ENCODE measurements at places on chromosomes 3 and 15.

- DNase-seq: no peak
Observed at GRCh38 chr3:28575100-28575745, 226.6 kb upstream of the AZI2 start.

GRCh38 chr15:63374686-63375520, 6.7 kb downstream of the CA12 start:
- peak; percentile 19 for DNase-seq

GRCh38 chr3:136490646-136491405, 240.7 kb downstream of the PCCB start:
- DNase-seq: no peak

- DNase-seq: no peak
Observed at GRCh38 chr15:33612721-33613304, 302.0 kb downstream of the RYR3 start.

DNA sequence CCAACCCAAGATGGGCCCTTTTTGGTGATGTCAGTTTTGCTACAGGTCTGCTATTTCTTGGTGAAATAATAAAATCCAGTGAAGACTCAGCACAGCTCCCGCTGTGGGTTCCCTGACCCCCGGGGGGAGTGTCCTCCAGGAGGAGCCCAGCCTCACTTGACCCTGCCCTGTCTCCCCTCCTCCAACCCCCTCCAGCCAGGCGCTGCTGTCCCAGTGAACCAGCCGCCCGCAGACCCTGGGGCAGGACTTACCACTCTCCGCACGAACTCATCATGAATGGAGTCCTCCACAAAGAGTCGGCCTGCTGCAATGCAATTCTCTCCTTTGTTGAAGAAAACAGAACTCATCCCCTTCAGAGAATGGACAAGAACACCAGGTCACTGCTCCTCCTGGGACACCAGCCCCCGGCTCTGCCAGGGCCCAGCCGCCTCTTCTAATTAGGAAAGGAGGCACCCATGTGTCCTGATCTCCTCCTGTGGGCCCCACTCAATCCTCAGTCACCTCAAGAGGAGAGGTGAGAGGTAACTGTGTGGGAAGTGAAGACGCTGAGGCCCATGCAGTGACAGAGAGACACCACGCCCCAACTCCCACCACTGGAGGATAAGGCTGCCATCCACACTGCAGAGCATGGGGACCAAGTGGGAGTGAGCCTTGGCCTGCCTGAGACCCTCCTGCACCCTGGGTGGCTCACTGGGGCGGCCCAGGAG, 28.8 kb upstream of the SLC41A3 start:
- no peak for DNase-seq

- no peak for DNase-seq
Observed at GRCh38 chr15:75732177-75732808, 19.6 kb upstream of the CSPG4 start.

DNA sequence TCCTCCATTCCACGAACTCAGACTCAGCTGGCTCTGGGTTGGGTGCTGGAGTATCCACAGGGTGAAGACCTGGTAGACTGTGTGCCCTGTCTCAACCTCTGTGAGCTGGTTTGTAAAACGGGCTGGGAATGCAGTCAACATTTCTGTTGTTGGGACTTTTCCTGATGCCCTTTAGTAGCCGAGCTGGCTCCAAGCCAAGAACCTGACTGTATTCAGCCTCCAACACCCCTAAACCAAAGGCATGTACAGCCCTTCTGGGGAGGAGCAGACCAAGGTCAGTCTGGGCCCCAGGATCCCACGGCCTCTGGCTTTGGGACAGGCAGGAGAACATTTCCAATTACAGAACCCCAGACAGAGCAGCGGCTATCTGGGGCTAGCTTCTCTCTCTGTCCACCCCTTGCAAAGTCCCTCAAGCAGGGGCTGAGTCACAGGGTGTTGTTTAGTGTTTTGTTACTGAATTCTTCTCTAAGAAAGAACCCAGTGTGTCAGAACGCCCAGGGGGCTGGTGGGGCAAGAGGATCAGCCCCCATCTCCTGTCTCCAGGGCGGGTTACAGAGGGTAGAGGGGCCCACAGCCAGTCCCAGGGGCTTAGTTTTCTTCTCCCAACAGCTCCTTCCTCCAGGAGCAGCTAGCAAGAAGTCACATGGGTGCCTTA, 56.8 kb upstream of the SLC6A6 start:
- no peak for DNase-seq

Measured in CD14-positive monocyte (primary cell).